ENCODE measurements at places on chromosomes 16 and 17.

DNA sequence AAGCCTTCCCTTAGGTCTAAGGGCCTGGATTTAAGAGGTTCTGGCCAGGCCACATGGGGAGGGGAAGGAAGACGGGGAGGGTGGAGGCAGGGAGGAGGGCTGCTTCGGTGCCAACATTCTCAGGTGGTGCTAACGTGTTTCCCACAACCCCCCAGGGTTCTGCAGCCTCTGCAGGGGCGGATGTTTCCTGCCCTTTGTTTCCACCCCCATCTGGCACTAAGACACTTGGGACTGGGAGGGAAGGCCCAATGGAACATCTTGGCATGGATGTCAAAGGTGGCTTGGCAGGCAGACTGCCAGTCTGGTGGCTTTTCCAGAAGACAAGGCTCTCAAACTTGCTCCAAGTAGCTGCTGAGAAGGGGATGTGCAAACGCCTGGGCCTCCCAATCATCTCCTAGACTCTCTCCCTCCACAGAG lies 12.7 kb downstream of the HIC1 start:
- no peak for DNase-seq

DNA sequence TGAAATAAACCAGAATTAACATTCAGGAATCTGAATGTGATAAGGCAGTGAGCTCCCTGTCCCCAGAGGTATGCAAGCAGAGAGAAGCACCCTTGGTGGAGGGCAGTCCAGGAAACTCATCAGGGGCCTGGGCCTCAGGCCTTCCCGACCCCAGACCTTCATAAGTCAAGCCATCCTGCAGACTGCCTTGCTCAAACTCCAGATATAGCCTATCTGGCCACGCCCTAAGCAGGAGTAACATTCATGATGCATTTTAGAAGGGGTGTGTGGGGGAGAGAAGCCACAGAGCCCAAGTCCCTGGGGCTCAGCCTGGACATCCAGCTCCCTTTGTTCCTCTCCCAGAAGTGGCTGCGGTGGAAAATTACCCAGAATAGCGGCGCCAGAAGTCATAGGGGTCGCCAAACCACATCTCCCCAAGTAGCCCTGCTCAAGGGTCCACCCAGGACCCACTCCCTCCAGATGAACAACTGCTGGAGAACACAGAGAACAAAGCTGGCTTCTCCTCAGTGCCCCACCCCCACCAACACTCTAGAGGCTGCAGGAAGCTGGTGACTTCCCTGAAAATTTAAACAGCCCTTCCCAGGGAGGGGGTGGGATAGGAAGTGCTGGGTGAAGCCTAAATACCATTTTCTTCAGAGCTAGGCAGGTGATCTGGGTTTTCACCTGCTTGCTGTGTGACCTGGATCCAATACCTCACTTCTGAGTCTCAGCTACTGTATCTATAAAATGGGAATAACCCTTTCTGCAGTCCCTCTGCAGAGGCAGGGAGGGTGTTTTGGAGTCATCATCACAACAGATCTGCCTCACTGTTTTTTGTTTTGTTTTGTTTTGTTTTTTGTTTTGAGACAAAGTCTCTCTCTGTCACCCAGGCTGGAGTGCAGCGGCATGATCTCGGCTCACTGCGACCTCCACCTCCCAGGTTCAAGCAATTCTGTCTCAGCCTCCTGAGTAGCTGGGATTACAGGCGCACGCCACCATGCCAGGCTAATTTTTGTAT lies 1.5 kb upstream of the SREBF1 start:
- no peak for DNase-seq

DNA sequence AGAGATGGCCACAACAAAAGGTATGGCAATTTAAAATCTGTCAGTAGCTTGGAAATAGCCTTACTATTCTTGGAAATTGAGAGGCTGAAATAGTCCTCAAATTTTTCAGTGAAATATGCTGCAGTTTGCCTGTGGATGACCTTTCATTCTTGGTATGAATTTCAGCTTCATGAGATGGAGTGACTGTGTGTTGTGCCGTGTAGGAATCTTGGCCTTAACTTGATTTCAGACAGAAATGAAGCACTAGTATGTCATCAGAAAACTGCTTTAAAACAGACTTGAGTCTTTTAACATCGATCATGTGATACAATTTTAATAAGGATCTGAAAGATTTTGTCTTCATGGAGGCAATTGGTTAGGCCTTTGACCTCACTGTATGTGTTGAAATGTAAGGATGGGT lies 247.2 kb downstream of the CNTNAP4 start:
- no peak for DNase-seq

DNA sequence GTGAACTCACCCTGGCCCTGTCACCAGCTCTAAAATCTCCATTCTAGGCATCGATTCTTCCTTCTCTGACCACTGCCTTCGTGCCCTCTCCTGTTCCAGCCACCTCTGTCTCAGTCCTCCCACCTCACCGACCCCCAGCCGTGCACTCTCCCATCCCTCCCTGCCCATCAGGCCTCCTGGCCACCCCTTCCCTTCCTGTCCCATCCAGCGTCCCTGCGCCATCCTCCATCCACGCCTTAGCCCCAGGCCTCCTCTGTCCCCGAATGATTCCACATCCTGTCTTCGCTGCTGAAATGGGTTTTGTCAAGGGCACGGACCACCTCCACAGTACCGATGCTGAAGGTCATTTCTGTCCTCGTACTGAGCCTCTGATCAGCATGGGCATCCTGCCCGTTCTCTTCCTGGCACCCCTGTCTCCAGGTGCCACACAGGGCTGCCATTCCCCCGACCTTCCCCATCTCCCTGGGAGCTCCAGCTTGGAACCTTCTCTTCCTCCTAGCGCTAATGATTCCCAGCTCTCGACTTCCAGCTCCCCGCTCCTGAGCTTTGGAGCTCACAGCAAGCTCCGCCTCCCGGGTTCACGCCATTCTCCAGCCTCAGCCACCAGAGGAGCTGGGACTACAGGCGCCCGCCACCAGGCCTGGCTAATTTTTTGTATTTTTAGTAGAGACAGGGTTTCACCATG lies 2.6 kb downstream of the TRIM65 start:
- no peak for DNase-seq

DNA sequence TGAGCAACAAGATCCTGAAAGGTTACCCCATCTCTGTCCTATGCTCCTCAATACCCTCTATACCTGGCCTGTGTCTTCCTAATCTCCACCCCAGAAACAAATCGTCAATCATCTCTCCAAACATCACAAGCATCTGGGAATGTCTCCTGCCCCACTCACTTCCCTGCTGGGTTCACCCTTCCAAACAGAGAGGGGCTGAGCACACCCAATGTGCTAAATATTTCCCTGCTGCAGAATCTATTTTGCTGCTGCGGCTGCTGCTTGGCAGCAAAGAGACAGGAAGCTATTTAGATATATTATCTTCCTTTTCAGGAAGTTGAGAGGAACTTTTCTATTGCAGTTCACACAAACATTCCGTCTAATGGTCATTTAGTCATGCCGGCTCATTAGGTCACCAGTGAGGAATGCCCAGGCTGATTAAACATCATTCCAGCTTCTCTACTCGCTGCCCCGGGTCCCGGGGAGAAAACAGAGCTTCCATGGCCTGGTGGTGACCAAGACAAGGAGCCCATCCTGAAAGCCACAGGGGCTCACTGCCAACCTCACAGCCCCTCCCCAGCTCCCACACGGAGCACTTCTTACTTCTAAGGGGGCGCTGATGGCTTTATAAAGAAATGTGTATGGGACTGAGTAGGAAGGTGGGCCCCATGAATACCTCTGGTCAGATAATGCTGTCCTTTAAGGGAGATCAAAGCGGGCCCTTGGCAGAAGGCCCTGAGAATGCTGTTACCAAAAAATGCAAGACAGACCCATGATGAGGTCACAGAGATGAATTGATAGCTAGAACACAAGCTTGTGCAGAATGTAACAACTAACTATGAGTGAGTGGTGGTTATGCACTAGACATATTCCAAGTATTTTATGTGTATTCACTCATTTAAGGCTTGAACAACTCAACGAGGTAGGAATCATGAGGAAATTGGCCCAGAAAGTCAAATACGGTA lies 218.3 kb downstream of the SOX9 start:
- no peak for DNase-seq

GRCh38 chr17:73947281-73947965 lies 256.1 kb upstream of the RPL38 start:
- no peak for DNase-seq

DNA sequence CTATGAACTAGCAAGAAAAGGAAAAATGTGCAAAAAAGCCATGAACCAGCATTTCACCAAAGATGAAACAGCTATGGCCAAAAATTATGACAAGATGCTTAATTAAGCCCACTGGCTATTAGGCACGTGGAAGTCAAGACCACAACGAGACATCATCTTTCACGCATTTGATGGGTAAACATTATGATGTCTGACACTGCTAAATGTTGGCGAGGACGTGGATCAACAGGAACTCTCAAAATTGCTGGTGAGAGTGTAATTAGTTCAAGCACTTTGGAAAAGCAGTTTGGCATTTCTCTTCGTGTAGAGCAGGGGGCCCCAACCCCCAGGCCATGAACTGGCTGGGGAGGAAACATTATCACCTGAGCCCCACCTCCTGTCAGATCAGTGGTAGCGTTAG lies 39.6 kb upstream of the ADGRG1 start:
- no peak for DNase-seq

DNA sequence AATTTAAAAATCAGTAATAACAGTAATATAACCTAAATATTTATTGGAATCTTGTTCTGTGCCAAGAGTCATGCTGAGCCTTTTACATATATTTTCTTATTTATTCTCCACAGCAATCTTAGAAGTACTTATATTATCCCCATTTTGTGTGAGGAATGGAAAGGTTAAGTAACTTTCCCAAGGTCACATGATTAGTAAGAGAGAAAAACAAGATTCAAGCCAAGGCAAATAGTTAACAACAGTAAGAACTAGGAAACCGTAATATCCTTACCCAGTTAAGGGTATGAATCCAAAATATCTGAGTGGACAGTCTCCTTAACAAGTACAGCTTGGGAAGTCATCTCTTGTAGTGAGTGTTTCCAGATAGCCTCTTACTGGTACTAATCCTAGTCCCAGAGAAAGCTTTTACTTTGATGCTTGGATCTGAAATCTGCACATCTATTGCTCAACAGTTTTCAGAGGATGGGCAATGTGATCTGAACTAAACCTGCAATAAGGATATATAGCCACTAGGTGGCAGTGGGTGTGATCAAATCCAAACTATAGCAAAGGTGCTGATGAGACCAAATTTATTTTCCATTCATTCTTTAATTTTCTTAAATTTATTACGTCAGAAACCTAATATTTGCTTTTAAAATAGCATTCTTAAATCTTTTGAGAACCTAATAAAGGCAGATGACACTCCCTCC lies 23.3 kb downstream of the SHISA6 start:
- no peak for DNase-seq

- no peak for DNase-seq
Measured at GRCh38 chr17:81511554-81511803, 1.1 kb downstream of the ACTG1 start.
